Left ventricle myocardium superior (tissue), 1 donor: ENCODE measurements at places on chromosomes 12 and 14. TPM values are rescaled to one million over a fixed set of nuclear protein-coding genes. Genes with fewer than 3 reads are reported as not detected.

DNA sequence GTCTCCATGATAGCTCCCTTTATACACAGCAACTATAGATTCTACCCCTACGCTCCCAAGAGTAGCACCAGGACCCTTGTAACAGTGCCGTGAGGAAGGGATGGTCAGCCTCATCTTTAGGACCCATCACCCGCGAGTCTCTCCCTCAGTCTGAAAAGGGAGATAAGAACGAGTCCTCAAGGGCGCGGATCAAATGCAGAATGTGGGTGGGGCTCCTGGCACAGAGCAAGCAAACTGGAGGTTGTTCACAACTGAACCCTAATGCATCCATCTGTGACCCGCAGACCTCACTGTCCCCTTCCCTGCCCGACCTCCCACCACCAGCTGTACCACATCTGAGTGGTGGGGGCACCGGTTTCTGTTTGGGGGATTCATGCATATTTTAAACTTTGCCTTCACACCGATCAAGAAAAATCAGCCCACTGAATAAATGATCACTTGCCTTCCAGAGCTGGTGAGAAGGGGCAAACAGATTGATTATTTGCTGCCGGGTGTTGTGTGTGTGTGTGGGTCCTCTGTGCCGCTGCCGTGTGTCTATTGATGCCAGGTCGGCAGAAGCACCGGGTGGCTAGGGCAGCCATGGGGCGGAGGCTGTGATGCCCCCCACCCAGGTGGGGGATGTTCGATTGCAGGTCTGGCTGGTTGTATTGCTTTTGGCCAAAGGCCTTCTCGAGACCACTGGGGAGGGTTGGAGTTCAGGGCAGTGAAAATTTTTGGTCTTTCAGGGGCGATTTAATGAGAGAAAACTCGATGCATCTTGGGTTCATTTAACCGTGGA is 35.7 kb upstream of the BEGAIN start:
- DNase-seq = no peak

GRCh38 chr12:11513288-11513687 is 117.9 kb upstream of the PRB2 start:
- DNase-seq = no peak

DNA sequence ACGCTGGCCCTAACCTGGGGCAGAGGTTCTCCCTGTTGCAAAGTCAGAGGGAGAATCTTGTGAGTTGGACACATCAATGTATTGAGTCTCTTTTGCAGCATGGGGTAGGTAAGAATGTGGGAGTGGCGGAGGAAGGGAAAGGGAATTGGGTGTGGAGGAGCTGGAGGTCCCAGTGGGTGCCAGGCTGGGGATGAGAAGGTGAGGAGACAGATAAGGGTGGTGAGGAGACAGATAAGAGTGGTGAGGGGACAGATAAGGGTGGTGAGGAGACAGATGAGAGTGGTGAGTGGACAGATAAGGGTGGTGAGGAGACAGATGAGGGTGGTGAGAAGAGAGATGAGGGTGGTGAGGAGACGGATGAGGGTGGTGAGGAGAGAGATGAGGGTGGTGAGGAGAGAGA is 72.9 kb upstream of the SFSWAP start:
- no peak for DNase-seq

DNA sequence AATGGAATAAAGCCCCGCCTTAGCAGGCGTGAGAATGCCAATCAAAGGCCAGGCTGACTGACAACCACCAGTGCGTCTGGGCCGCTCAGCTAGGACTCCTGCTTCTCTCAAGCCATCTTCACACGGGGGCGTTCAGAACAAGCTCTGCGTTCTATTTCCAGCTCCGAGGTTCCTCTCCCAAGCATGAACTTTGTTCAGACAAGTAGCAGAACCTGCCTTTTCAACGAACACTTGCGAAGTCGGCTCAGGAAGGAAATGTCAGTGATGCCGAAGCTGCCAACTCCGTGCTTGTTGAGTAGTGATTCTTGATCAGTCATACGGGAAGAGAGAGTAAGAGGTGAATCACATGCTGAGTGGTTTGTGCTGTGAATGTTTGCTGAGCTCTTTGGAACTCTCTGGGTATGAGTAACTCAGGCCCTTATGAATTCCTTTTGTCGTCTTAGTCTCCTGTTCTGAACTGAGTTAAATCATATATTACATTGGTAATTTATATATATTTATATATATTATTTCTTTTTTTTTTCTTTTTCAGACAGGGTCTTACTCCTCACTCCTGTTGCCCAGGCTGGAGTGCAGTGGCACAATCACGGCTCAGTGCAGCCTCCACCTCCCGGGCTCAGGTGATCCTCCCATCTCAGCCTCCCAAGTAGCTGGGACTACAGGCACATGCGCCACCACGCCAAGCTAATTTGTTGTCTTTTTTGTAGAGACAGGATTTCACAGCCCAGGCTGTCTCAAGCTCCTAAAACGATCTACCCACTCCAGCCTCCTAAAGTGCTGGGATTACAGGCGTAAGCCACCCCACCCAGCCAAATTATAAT is 29.4 kb upstream of the BCL7A start:
- no peak for DNase-seq

Gene APOF
- total RNA-seq = not detected

Gene GALNT16
- total RNA-seq = 101 TPM

Gene GPR137C
- 0.47 TPM for total RNA-seq

Gene ART4
- total RNA-seq = 3.3 TPM

- DNase-seq = no peak
Observed at GRCh38 chr14:69985463-69985862, 106.2 kb downstream of the SMOC1 start.

Gene SGPP1
- total RNA-seq = 4.4 TPM

DNA sequence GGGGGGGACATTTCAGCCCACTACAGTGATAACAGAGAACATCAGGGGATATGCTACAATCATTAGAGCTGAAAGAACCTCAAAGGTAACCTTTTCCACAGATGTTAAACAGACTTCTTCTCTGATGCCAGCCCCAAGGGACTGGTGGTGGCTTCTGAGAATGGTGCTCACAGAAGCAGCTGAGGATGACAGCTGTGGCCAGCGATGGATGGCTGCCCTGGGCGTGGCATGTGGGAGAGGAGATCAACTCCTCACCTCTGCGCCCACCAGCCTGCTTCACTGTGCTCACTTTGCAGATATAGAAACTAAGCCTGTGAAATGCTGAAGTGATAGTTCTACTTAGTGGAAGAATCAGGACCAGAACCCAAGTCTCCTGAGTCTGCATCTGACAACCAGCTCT is 33.0 kb downstream of the FOXN3 start:
- DNase-seq = no peak

Gene NAV3
- 3.3 TPM for total RNA-seq

DNA sequence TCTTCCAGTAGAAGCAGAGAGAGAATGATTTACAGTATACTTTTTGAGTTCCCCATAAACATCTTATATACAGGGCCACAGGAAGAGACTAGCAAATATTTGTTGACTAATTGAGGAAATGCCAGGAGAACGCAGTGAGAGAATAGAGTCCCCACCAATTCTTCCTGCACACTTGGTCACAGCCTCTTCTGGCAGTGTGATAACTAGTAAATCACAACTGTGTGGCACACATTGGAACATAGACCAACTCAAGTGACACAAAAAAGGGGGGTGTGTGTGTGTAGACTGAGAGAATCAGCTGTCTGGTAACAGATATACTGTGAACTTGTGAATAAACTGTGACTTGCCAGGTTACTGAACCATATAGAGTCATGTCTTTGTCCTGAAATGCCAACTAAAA is 10.2 kb downstream of the PFKM start:
- no peak for DNase-seq

GRCh38 chr12:18552829-18553228 is 185.0 kb downstream of the PLCZ1 start:
- no peak for DNase-seq

Gene POTEM
- total RNA-seq = not detected

Gene ATP23
- 8.3 TPM for total RNA-seq

Gene SIX6
- not detected for total RNA-seq

- no peak for DNase-seq
Observed at GRCh38 chr14:68894802-68895703, 84.0 kb downstream of the ACTN1 start.

Gene SCN8A
- total RNA-seq = 0.22 TPM

DNA sequence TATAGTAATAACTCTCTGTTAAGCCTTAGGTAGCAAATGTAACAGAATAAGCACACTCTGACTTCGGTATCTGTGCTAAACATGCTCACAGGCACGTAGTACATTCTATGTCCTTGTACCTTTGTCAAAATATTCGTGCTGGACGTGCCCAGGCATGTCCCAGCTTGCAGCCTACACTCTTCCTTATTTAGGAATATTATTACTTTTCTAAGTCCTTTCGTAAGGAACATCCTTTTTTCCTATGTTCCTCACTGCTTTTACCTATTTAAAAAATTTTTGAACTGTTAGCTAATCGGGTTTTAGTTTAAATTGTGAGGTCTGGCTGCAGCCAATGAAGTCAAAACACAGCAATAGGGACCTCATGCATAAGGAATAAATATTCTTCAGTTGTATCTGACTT is 24.1 kb upstream of the UBC start:
- no peak for DNase-seq

- DNase-seq = peak; percentile 53
Observed at GRCh38 chr12:67069451-67070306, 199.5 kb upstream of the CAND1 start.

- peak; percentile 61 for DNase-seq
Observed at GRCh38 chr12:16349131-16349460, 1.7 kb downstream of the MGST1 start.

DNA sequence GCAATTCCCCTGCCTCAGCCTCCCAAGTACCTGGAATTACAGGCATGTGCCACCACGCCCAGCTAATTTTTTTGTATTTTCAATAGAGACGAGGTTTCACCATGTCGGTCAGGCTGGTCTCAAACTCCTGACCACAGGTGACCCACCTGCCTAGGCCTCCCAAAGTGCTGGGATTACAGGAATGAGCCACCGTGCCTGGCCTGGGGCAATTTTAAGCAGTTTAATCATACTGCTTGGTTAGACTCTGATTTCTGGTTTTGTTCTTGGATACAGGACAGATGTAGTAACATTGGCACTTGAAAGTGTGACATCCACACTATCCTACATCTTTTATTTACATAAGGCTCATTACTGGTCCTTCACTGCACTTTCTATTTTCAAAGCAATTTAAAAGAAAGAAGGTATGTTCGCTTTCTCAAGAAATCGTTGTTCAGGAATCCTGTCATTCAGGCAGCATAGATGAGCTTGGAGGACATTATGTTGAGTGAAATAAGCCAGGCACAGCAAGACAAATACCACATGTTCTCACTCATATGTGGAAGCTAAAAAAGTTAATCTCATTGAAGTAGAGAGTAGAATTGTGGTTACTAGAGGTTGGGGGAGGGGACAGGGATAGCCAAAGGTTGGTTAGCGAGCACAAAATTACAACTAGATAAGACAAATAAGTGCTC is 4.0 kb upstream of the NUAK1 start:
- no peak for DNase-seq

Gene SERPINA10
- not detected for total RNA-seq

Gene HOXC12
- not detected for total RNA-seq
